ENCODE measurements at places on chromosomes 4 and X.

GRCh38 chrX:10015355-10015722 lies 48.2 kb downstream of the CLDN34 start:
- DNase-seq: no peak

DNA sequence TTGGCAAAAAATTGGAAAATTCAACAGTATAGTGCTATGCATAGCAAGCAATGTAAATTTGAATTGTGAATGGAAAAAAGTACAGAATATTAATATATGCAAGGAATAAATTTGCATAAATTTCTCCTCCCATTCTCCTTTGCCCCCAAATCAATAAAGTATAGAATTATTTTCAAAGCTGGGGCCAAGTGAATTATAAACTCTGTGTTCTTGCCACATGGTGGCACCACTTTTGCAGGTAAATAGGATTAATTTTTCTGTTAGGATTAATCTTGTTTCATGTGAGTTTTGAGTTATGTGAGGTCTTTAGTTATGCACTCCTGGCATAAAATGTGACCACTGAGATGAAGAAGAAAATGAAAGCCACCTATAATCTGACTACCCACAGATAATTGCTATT lies 19.9 kb downstream of the COPS4 start:
- DNase-seq: no peak

- DNase-seq: no peak
These were observed 138.4 kb downstream of the RASL11B start for GRCh38 chr4:53000560-53000959.

GRCh38 chrX:38278682-38279081 lies 48.6 kb downstream of the RPGR start:
- DNase-seq: no peak

DNA sequence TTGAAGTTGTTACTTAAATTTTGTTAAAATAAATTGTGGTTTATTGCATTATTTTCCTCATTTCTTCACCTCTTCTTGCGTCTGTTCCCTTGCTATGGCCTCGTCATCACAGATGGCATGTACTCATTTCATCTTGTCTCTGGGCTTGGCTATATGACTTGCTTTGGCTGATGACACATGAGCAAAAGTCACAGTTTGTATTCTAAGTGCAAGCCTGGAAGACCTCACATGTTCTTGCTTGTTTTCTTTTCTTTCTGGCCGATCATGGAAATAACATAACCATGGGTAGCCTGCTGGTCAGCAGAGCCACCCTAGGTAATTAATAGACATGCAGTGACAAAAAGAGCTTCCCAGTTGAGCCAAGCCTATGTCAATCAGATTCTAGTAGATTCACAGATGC lies 527.9 kb downstream of the SPRY1 start:
- no peak for DNase-seq

DNA sequence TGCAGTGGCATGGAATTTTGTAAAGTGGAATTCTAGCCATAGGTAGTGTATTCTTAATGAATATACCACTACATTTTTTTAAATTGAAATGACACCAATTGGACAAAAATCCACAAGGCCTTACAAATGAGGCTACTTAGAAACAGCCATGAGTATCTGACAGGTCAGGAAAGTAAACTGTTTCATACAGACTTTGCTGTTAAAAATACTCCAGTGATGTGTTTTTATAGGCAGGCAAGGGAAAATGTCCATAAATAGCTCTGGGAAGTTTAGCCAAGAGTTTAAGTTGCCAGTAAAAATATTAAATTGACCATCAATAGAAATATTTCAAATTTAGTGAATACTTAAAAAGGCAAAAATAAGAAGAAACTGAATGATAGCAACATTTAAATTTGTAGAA lies 41.8 kb upstream of the PDLIM5 start:
- no peak for DNase-seq

GRCh38 chrX:133527825-133528224 lies 112.5 kb upstream of the GPC4 start:
- DNase-seq: no peak

DNA sequence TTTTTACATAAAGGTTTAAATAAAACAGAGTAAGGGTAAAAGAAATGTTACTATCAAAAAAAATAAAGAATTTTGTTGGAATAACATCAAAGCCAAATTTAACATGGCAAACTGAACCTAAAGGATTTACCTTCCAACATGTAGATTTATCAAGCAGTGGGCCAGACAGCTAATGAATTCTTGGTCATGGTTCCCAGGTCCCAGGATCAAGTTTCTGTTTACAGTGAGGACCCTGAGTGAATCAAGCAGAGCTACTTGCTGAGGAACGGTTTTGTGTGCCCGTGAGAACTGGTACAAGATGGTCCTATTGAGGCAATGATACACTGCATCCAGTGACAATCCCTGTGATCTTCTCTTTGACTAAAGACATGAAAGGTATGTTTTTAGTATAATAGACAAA lies 157.1 kb downstream of the CDS1 start:
- DNase-seq: no peak

GRCh38 chr4:38644201-38644600 lies 19.8 kb upstream of the KLF3 start:
- DNase-seq: no peak

GRCh38 chr4:79922011-79922410 lies 151.0 kb downstream of the ANTXR2 start:
- DNase-seq: no peak

- DNase-seq: no peak
These were observed 4.3 kb downstream of the CCNA2 start for GRCh38 chr4:121819216-121819965.

DNA sequence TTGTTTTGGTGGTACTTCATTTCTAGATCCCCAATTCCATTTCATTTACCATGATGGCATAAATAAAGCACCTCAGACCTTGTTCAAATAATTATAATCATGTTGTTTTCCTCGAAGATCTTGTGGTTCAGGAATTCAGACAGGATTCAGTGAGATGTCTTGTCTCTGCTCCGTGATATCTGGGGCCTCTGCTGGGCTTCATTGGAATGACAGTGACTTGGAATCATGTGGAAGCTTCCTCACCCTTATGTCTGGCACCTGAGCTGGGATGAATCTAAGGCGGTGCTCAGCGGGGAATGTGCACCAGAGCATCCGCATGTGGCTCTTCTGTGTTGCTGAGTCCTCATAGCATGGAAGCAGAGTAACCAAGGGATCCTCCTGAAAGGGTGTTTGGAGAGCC lies 132.2 kb downstream of the VEGFC start:
- DNase-seq: no peak

DNA sequence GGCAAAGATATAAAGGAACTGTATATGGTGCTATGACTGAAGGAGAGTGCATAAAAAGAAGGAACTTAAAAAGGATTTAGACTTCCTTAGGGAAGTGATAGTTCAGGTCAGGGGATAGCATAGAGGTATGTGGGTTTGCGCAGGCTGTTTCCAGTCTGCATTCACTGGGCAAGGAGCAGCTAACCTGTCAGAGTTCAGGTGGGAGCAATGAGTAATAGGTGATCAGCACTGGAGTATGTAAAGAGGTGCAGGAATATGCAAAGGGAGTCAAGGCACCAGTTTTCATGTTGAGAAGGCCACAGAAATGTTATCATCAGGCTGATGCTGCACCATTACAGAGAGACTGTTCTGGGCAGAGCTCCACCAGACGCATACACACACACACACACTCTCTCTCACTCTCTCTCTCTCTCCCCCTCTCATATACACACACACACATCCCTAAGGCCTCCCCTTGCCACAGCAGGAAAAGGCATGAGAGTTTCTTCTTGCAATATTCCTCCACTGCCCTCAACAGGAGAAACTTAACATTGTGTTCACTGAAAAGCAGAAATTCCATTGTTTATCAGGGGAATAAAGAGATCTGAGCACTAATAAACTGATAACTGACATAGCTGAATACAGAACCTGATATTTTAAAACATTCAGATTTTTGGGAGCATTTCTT lies 256.4 kb upstream of the GRID2 start:
- no peak for DNase-seq

- no peak for DNase-seq
These were observed 359.5 kb downstream of the C4orf33 start for GRCh38 chr4:129455482-129455881.

- DNase-seq: no peak
These were observed 128.9 kb downstream of the UGT8 start for GRCh38 chr4:114727461-114727860.

GRCh38 chr4:8721621-8722020 lies 129.1 kb downstream of the CPZ start:
- DNase-seq: no peak

DNA sequence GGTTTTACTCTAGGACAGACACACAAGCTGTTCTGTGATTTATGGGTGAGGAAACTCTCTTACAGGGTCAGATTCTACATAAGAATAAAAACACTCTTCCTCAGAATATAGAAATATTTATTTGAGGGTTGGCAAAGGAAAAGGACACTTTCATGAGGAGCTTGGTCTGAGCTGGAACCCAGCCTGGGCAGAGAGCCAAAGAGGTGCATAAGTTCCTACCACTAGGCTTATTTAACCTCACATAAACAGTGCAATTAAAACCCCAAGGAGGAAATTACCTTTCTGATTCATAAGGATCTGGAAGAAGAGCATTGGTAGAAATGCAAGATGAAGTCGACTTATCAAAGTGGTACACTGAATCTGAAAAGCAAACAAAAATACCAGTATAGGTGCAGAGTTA lies 32.9 kb downstream of the SETD7 start:
- no peak for DNase-seq

GRCh38 chrX:42783451-42783850 lies 5.5 kb upstream of the PPP1R2C start:
- DNase-seq: no peak

DNA sequence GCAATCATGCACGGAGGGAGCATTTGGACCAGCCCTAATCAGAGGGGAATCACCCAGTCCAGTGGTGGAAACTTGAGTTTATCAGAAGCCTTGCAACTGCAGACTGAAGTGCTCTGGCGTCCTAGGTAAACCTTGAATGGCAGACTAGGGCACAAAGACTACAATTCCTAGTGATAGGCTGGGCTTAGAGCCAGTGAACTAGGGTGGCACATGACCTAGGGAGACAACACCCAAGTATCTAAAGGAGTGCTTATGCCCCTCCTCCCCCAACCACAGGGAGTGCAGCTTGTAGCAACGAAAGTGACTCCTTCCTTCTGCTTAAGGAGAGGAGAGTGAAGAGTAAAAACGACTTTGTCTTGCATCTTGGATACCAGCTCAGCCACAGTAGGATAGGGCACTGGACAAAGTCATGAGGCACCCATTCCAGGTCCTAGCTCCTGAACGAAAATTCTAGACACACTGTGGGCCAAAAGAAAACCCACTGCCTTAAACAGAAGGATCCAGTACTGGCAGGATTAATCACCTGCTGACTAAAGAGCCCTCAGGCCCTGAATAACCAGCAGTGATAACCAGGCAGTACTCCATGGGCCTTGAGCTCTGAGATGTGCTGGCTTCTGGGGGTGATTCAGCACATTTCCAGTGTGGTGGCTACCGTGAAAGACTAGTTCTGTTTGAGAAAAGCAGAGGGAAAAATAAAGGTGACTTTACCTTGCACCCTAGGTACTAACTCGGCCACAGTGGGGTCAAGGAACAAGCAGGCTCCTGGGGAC lies 58.7 kb upstream of the STARD8 start:
- DNase-seq: no peak

GRCh38 chrX:123489011-123489410 lies 243.8 kb downstream of the THOC2 start:
- DNase-seq: no peak

DNA sequence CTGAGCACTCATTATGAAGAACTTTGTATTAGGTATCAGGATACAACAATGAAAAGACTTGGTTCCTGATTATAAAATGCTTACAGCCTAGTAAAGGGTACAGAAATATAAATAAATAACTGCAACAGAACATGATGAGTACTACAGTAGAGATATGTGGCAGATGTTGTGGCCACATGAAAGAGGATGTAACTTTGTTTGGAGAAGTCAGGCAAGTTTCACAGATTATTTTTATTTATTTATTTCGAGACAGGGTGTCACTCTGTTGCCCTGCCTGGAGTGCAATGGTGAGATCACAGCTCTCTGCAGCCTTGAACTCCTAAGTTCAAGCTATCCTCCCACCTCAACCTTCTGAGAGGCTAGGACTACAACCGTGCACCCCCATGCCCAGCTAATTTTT lies 15.8 kb upstream of the UBE2K start:
- no peak for DNase-seq

DNA sequence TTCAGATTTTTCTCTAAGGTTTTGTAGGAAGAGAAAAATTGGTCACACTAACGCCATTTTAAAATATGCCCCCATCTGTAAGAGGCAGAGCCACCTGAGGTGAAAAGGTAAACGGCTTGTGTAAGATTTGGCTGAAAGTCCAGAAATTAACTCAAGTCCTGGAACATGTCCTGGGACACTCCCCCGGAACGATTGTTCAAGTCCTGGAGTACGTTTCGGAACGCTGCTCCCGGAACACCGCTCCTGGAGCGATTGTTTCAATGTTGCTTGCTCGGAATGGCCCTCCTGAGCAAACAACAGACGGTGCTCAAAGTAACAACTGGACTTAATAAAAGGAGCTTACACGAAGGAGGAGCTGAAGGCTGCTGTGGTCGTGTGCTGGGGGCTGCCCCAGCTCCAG lies 796.5 kb upstream of the SLIT2 start:
- DNase-seq: no peak

- no peak for DNase-seq
These were observed 856.8 kb downstream of the STIM2 start for GRCh38 chr4:27717431-27717755.

DNA sequence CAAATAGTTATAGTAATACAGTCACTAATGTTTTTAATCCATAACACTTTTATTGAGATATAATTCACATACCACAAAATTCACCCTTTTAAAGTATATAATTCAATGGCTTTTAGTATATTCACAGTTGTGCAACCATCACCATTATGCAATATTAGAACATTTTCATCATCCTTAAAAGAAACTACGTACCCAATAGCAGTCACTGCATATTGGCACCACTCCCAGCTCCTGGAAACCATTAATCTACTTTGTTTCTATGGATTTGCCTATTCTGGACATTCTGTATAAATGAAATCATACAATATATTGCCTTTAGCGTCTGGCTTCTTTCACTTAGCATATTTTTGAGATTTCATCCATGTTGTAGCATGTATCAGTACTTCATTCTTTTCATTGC lies 99.3 kb downstream of the AMMECR1 start:
- DNase-seq: no peak

DNA sequence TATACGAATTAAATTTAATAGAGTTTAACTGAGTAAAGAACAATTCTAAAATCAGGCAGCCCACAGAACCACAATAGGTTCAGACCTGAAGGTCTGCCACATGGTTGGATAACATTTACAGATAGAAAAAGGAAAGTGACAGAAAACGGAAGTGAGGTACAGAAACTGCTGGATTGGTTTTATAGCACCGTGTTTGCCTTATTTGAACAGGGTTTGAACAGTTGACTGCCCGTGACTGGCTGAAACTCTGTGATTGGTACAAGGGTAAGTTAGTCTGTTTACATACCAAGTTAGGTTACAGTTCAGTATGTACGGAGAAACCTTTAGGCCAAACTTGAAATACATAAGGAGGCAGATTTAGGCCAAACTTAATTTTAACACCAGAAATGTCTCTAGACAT lies 64.1 kb upstream of the ATXN3L start:
- DNase-seq: no peak

All from omental fat pad (tissue), 4 donors.